ENCODE measurements at places on chromosomes 5 and 9.

DNA sequence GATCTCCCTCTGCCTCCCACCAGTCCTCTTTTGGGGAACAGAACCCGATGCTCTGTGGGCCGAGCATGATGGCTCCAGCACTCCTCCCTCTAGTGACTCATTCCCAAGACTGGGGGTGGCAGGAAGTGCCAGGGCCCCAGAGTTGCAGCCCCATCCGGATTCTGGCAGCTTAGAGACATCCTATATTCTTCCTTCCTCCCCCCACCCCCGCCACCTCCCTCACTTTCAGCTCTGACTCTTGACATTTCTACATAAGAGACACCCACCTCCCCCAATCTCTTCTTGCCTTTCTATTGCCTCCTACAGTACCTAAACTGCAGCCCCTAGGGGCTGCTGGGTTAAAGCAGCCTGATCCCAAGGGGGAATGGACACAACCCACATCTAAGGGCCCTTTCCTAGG lies 47.1 kb upstream of the MATR3 start:
- peak; percentile 98 for DNase-seq

- no peak for DNase-seq
These were observed 60.2 kb upstream of the SLC2A8 start for GRCh38 chr9:127336506-127337352.

DNA sequence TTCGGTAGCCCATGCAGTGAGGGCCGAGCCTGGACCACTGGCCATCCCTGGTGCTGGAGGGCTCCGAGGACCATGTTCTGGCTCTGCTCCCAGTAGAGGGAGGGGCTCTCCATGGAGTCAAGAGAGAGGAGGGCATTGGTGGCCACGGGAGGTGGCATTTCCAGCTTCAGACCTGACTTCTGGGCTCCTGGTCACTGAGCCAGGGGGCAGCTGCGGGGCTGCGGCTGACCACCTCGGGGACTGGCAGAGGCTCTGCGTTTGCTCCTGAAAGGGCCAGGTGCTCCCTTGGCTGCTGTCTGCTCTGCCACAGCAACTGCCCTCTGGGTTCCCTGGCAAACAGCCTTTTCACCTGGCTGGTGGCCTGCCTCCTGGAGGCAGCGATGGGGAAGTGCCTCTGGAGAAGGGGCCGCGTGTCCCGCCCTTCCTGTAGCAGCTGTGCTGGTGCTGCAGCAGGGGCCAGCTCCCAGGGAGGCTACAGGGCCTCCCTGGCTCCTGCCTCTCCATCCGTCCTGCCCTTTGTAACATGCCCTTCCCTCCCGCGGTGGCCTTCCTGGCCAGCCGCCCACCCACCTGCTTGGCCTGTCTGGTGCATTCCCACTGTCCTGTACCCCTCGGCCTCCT lies 144.6 kb downstream of the CACNA1B start:
- DNase-seq, result no peak

GRCh38 chr9:13278368-13279246 lies 885 bp downstream of the MPDZ start:
- DNase-seq, result no peak

GRCh38 chr9:134198791-134199190 lies 34.4 kb upstream of the RNU6ATAC start:
- no peak for DNase-seq

DNA sequence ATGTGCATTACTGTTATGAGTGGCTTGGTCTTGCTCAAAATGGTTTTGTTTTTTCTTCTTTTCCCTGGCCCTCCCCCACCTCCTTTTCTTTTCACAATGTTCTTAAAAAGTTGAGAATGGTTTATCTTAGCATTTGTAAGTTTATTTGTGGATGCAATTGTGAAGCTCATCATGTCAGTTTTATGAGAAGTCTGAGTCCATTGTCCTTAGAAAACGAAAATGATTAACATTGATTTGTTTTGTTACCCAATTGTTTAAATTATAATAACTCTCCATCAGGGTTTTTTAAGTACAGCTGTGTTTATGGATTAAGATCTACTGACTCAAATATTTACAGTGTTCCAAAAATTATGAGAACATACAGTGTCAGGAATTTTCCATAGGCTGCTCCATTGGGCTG lies 511.3 kb upstream of the PAPPA start:
- DNase-seq, result no peak

DNA sequence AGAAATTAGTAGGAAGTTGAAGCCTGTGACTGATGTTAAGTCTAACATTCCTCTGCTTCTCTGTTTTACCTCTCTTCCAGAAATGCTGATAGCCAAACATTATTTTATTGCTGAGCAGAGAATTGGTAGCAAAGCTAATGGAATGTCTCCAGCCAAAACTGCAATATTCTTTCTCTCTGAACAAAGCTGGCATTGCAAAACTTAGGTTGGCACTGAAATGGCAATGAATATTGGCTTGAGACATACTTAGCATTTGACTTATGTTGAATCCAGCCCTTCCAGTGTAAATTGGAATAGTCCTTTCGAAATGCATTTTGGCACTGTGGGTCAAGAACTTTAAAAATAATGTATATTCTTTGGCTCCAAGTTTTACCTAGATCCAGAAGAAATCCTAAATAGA lies 21.1 kb downstream of the FAF2 start:
- no peak for DNase-seq

DNA sequence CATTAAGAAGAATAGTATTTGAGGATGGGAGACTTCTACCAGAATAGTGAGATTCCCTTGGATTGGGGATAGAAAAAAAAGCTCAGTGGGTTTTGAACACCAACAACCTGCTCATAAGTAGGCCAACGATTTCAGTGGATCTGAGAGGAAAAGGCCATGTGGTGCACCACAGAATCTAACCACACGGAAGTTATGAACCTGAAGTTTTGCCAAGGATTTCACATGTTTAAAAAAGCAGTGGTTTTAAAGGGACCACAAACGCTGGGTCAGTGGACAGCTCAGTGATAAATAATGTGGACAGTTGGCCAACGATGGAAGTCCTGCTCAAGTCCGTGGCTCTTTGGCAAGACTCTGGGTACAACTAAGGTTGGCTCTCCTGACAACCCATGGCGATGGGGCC lies 107.2 kb upstream of the TXNDC8 start:
- DNase-seq, result no peak

DNA sequence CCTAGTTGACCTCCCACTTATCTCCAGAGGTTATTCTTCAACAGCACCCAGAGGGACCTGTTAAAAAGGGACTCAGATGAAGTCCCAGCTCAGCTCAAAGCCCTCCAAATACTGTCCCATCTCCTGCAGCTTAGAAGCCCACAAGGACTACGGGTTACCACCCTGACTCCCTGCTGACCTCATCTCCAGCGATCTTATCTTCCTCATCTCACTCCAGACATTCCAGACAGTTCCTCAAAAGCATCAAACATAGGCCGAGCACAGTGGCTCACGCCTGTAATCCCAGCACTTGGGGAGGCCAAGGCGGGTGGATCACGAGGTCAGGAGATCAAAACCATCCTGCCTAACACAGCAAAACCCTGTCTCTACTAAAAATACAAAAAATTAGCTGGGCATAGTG lies 263.8 kb upstream of the TLE4 start:
- DNase-seq, result no peak

DNA sequence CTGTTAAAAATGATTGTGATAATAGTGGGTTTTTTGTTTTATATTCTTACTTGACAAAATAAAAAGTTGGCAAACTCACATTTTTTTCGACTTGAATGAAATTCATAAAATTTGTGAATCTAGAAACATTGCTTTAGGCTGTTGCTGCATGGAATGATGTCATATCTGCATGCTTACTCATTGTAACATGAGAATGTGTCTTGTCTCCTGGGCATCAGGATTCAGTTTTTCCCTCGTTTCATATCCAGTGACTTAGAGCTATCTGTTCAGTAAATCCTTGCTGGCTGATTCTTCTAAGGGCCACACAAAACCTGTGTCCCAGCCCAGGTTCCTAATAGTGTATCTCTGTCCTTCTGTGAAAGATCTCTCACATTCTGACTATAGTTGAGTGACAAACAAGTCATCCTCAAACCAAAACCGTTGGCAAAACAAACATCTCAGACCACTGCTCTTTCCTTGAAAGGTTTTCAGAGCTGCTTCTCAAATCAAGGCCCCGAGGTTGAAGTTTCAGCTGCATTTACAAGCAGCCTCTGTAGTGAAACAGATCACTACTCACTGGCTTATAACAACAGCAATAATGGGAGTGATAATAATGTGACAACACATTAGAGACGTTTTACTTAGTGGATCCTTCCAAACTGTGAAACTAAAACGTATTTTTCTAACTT lies 95.0 kb downstream of the NPR3 start:
- no peak for DNase-seq

GRCh38 chr9:8244505-8245092 lies 445.0 kb upstream of the DMAC1 start:
- no peak for DNase-seq

DNA sequence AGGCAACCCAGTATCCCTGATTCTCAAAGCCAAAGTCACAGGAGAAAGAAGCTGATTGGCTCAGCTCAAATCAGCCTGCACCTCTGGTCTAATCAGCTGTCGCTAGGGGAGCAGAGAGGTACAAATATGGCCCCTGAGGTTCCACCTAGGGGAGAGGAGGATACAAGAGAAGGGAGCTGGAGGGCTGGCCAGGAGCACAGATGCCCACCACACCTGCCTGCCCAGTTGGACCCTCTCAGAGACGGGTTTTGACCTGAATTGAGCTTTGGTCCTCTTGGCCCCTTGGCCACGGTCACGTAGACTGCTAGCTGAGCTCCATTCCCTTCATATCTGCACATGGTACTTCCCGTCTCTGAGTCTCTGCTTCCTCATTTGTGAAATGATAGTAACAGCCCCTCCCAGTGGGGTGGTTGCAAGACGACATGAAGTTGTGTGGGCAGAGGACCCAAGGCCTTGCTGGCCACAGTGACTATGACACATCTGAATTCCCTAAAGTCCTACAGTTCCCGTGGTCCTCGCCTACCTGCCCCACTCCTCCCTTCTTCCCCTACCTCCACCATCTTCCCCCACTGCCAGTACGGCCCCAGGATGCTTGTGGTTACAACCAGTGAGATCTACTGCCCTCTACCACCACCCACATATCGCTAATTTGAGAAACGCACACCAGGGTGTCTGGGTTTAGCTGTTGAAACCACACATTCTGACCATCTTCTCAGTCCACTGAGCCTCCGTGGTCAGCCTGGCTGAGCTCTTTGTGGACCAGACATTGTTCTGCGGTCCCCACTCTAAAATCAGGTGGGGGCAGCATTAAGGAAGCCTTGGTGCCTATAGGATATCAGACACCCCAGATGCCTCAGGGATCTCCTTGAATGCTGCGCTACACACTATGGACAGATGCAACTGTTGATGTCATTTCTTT lies 60.3 kb upstream of the NEK6 start:
- DNase-seq, result peak; percentile 98

DNA sequence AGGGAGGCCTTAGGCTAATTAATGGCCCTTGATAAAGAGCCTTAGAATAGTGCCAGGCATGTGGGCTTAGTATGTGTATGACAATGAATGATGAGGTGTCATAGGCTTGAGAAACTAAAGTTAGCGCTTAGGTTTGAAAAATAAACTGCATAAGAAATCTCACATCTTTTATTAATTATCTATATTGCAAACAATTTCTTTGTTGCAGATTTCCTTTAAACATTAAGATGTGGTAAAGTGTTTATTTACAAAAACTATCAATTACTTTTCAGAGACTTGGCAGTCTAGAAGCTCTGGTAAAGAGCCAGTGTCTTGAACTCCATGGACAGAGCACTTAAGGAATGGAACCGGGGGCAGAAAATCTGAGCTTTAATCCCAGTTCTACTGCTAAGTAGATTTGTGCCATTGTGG lies 23.1 kb downstream of the MAP1B start:
- no peak for DNase-seq

DNA sequence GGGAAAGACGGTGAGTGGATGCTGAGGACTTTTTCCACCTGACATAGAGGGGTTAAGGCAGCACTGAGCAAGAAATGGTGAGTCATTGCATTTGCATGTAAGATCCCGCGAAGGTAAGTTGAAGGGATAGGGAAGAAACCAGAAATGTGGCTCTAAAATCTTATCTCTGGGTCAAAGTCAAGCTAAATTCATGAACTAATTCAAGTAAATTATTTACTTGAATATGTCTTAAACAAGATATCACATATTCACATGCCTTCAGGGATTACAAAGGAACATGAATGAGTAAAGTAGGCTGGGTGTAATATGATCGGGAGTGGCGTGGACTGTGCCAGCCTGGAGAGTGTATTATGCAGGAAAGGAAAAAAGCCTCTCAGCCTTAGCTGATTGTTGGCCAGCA lies 74.4 kb upstream of the EQTN start:
- DNase-seq, result no peak

DNA sequence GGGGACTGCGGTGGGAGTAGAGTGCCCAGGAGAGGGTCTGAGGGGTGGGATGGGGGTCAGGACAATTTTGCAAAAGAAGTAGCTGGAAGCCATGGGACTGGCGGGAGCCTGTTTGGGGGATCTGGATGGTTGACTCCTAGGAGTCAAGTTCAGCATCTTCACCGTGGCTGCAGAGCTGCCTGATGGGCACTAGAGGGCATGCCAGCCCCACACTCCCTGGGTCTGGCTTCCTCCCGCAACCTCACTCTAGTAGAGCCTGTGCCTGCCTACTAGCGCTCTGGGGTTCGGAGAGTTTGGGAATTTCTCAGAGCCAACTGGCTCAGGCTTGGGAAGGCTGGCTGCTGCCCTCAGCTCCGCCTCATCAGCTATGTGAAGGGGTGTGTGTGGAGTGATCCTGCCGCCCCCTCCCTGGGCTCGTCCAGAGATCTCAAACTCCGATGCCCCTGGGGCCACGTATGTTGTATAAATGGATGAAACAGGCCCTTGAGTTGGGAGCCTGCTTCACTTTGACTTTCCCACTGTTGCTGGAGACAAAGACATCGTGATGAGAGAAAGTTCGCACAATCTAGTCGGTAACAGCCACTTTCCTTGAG lies 10.8 kb downstream of the TSPAN17 start:
- peak; percentile 70 for DNase-seq

GRCh38 chr9:37085233-37085632 lies 35.1 kb upstream of the ZCCHC7 start:
- no peak for DNase-seq

- DNase-seq, result peak; percentile 65
These were observed 701 bp upstream of the ZNF462 start for GRCh38 chr9:106862110-106862820.

GRCh38 chr5:208449-209114 lies 9.4 kb downstream of the CCDC127 start:
- no peak for DNase-seq

GRCh38 chr9:70044490-70045307 lies 1.1 kb downstream of the MAMDC2 start:
- DNase-seq, result no peak

GRCh38 chr5:143860211-143860610 lies 48.2 kb downstream of the HMHB1 start:
- no peak for DNase-seq

GRCh38 chr9:94741866-94742265 lies 15.4 kb downstream of the AOPEP start:
- DNase-seq, result no peak

GRCh38 chr9:116316246-116316645 lies 162.7 kb downstream of the PAPPA start:
- no peak for DNase-seq

Data from Kasumi-1 (cell line).